ENCODE measurements at places on chromosomes 3 and 15. TPM values are rescaled to one million over a fixed set of nuclear protein-coding genes. Genes with fewer than 3 reads are reported as not detected.

The LHFPL4 gene
- total RNA-seq: not detected

The FETUB gene
- total RNA-seq: 0.47 TPM

The FGF7 gene
- 0.05 TPM for total RNA-seq

The GOLGA6L4 gene
- total RNA-seq: 2.3 TPM

The GPR156 gene
- 1.0 TPM for total RNA-seq

The SNX22 gene
- 0.16 TPM for total RNA-seq

The SLC49A4 gene
- 10.4 TPM for total RNA-seq

The ACKR2 gene
- total RNA-seq: 0.61 TPM

DNA sequence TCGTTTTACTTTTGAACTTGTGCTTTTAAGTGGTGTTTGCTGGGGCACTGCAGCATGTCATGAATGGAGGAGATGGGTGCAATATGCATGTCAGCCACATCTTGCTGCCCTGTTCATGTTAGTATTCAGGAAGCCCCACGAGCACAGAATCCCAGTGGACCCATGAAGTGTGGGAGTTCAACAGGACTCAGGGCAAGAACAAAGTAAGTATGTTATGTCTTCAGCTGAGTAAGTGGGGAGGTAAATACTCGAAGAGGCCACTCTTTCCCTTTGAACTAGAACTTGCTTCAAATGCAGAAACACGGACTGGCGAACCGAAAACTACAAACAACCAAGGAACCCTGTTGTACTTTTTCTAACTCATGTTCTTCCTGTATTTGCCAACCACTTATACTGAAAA is 23.4 kb downstream of the SOX14 start:
- DNase-seq: no peak

DNA sequence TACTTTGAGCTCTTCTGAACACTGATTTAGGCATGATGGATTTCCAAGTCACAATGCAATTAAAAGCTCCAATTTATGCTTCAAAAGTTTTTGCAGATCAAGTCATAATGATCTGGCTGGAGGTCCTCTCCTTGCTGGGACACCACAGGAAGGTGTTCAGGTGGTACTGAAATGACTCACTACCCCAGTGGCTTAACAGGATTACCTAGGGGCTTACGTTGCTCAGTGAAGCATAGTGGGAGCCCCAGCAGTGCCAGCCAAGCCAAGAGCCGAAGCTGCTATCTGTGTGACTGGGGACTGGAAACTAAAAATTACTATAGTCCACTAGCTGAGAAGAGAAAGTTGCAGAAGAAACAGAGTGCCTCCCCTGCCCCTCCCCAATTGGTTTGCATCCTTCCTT is 110.1 kb upstream of the LPP start:
- DNase-seq: no peak

- peak; percentile 63 for DNase-seq
Measured at GRCh38 chr15:59296181-59296617, 76.5 kb downstream of the MYO1E start.

- DNase-seq: no peak
Measured at GRCh38 chr15:85005319-85005718, 23.7 kb downstream of the PDE8A start.

GRCh38 chr3:138003069-138003468 is 6.9 kb upstream of the CLDN18 start:
- DNase-seq: no peak

- DNase-seq: peak; percentile 45
Measured at GRCh38 chr3:13539292-13539638, 9.7 kb upstream of the FBLN2 start.
